Stimulated activated CD4-positive, alpha-beta T cell treated with anti-CD3 and anti-CD28 coated beads, Interleukin-4, amount 100 ng/mL, for 24 hours (primary cell): ENCODE measurements at places on chromosomes 6 and 20.

- no peak for DNase-seq
Measured at GRCh38 chr20:48965189-48965910, 43.8 kb downstream of the ARFGEF2 start.

DNA sequence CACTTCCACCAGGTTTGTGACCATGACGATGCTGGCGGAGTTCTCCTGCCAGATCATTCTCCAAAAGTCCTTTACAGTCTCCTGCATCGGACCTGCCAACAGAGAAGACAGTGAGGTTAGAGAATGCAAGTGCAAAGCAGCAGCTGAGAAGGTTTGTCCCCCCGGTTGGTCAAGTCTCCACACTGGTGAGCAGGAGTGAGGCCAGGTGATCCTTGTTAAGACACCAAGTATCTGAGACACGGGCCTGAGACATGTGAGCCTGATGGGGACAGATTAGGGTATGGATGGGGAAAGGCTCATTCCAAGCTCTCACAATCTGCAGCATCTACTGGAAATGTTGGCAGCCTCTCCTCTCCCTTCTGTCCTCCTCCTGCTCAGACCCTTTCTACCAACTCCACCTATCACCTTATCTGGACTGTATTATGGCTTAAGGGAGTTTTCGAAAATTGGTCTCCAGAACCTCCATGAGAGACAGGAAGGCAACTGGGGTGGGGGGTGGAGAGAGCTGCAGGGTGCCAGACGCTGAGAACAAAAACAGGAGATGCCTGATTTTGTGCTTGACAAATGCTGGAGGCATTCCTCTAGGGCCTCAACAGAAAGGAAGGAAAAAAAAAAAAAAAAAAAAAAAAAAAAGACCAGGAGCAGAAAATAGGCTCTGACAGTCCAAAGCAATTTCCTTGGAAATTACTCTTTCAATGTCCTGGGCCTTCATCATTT, 500.4 kb upstream of the CHD6 start:
- DNase-seq = no peak

DNA sequence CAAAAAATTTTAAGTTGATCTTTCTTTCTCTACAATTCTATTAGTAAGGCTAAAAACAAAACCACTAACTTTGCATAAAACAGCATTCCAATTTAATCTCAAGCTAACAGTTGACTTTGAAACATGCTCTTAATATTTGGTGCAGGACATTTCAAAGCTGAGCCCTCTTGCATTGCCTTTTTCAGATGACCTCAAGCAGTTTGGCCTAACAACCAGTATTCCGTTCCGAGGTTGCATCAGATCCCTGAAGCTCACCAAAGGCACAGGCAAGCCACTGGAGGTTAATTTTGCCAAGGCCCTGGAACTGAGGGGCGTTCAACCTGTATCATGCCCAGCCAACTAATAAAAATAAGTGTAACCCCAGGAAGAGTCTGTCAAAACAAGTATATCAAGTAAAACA, 194.0 kb downstream of the ARHGAP18 start:
- DNase-seq = no peak

- DNase-seq = no peak
Measured at GRCh38 chr6:104816125-104816524, 43.6 kb downstream of the HACE1 start.

- DNase-seq = no peak
Measured at GRCh38 chr20:22985239-22985778, 49.8 kb upstream of the SSTR4 start.

DNA sequence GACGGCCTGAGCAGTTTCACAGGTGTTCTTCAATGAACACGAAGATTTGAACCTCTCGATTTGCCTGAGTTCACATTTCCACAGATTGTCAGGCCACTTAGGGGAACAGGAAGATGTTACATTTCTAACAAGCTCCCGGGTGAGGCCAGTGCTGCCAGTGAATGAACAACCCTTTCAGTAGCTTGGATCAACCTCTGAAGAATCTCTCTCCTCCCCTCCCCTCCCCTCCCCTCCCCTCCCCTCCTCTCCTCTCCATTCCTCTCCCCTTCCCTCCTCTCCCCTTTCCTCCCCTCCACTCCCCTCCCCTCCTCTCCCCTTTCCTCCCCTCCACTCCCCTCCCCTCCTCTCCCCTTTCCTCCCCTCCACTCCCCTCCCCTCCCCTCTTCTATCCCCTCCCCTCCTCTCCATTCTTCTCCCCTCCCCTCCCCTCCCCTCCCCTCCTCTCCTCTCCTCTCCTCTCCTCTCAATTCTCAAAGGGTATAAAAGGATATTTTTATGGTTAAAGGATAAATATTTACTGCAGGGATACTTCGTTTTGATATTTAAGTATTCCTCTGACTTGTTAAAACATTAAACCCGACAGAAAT, 114.1 kb upstream of the INSM1 start:
- DNase-seq = no peak

GRCh38 chr6:89050155-89050554, 30.4 kb upstream of the PNRC1 start:
- DNase-seq = no peak

- DNase-seq = no peak
Measured at GRCh38 chr6:130600880-130601341, 226.3 kb upstream of the SMLR1 start.

GRCh38 chr20:6053064-6053775, 640 bp downstream of the LRRN4 start:
- no peak for DNase-seq

DNA sequence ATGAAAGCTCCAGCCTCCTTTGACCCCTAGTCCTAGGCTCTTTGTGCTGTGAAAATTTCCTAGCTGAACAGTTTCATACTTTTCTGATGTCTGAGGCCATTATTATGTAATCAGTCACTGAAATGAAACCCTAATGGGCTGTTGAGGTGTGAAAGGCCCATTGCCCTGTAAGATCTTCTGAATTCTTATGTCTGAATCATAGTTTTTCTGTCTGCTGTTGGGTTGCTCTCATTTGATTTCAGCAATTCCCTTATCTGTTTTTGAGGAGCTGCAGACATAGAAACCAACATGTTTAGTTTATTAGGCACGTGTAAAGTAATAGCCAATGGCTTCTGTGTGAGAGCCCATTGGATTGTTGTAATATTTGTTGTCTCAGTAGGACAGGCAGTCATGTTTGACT, 118.1 kb downstream of the EYA4 start:
- no peak for DNase-seq

DNA sequence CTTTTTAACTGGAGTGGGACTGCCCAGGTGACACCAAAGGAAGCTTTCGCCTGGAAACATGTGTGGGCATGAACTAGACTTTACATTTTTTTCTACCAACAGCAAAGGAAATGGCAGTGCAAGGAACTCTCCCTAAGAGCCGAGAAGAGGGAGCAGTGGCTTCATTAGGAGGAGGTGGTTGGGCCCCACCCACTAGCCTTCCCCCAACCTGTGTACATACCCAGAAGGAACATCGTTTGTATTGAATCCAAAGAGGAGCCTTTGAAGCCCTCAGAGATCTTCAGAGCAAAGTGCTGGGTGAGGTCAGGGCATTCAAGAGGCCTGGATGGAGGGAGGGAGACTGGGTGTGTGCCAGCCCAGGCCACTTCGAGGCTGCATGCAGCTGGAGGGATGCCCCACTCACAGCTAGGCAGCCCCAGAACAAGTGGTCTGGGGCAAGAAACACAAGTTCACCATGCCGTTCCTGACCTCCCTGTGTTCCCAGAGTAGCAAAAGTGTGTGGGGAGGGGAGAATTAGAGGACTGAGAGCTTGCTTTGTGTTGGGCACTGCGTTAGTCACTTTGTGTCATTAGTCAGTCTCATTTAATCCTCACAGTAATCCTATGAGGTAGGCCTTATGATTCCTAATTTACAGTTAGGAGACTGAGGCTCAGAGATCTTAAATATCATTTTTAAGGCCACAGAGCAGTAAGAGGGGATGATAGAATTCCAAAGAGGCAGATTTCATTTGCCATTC, 191.6 kb upstream of the SUPT3H start:
- no peak for DNase-seq

- DNase-seq = no peak
Measured at GRCh38 chr6:2783188-2783963, 18.2 kb downstream of the WRNIP1 start.

GRCh38 chr6:134590449-134590848, 272.5 kb upstream of the SGK1 start:
- DNase-seq = no peak

- DNase-seq = no peak
Measured at GRCh38 chr6:17653198-17653882, 53.2 kb downstream of the FAM8A1 start.

DNA sequence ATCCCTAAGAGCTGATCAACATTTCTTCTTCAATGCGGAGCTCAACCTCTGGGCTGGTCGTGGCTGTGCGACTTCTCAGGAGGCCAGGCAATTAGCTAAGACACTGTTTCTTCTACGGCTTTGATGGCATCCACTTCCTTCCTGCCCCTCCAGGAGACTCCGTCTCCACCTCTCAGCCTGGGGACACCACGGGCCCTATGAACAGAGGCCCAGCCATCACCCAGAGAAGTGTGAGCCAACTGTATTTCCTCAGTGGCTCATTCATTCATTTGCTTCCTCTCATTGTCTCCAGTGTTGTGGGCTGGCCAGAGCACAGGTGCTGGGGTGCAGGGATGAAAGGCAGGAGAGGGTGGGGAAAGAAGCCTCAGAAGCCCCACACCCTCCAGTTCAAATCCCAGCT, 51.8 kb upstream of the APCDD1L start:
- DNase-seq = no peak

DNA sequence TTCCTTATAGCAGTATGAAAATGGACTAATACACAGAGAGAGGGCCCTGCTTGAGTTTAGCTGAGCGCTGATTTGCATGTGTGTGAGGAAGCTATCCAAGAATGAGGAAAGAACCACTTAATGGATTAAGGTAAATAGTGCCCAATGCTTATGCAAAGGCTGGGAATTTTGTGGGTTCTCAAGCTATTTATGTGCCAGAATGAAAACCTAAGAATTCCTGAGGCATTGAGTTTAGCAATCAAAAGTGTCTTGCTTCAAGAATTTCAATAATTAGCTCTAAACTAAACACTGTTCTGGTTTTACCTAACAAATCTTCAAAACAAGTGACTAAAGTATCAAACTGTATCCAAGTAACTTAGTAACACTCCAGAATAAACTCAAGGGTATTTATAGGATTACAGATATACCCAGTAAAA, 7.0 kb upstream of the OR14J1 start:
- no peak for DNase-seq

GRCh38 chr6:43933148-43933885, 163.3 kb downstream of the VEGFA start:
- DNase-seq = no peak

DNA sequence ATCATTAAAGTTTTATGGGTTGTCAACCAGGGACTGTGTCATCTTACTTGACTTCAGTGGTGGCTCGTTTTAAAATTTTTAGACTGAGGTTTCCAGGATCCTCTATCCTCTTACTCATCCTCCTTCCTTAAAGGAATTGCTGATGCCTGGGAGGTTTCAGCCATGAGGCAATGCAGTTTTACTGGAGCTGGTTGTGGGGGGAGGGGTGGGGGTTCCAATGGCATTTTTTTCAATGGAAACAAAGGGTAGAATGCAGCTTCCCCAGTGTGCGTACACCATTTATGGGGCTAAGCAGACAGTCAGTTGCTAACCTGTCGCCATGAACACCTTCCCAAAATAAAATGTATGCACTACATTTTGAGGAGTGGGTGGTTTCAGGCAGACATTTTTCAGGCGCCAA, 88.0 kb downstream of the METTL24 start:
- DNase-seq = no peak

GRCh38 chr6:43809417-43810305, 39.6 kb downstream of the VEGFA start:
- DNase-seq = no peak
